ENCODE measurements at places on chromosomes 12 and 14.

GRCh38 chr14:24982472-24983155 is 67.3 kb downstream of the STXBP6 start:
- no peak for DNase-seq

GRCh38 chr14:105066240-105067071 is 1.2 kb upstream of the GPR132 start:
- no peak for DNase-seq

- no peak for DNase-seq
These were observed 614.9 kb downstream of the VRK1 start for GRCh38 chr14:97411938-97412612.

DNA sequence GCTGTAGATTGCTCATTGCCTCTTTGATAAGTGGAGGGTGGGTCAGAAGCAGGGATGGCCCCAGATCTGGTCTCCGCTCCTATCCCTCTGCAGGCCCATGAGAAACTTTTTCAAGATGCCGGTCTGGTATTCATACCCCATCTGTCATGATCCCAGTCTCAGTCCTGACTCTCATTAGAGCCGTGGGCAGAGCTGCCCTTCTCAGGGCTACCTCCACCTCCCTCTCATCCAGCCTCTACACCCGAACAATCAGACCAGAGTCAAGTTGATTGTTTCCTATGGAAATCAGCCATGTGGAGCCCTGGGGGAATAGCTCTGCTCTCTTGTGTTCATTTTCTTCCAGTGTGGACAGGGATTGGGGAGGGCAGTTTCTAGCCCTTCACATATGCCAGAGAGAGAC is 45.8 kb downstream of the NEUROD4 start:
- no peak for DNase-seq
